Lung (tissue), 17 donors: ENCODE measurements at places on chromosomes 4 and X. TPM values are rescaled to one million over a fixed set of nuclear protein-coding genes. Genes with fewer than 3 reads are reported as not detected.

- DNase-seq: no peak
Measured at GRCh38 chrX:130504019-130504418, 102.2 kb downstream of the RBMX2 start.

The VSIG4 gene
- total RNA-seq: 13.7 TPM

- peak; percentile 70 for DNase-seq
Measured at GRCh38 chrX:119672426-119672825, 20.5 kb downstream of the SEPTIN6 start.

DNA sequence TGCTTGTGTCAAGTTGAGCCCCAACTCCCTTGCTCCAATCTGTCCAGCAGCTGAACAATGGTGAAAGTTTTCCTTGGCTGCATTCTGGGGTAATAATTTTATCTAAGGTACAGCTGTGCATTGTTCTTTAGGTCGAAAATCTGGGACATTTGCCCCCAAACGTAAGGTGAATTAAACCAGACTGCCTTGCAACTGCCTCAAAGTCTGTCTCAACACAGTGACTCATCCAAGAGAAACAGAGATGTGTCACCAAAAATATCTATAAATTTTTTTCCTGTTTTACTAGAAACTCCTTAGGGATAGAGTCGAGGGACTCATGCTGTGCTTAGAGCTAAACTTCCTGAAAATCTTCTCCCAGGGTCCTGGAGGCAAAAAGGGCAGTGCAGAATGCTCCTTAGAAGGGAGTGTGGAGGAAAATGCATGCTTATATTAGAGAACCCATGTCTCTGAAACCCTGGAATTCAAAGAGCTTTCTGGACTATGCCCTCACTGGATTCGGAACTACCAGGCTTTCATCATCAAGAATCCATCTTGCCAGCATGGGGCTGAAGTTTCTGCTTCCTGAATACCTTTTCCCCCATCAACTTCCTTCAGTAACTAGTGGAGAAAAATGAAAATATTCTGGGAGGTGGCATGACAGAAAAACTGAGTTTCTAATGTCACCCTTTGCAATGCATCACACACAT is 115.7 kb downstream of the PALLD start:
- no peak for DNase-seq

The KLHL13 gene
- 7.9 TPM for total RNA-seq

DNA sequence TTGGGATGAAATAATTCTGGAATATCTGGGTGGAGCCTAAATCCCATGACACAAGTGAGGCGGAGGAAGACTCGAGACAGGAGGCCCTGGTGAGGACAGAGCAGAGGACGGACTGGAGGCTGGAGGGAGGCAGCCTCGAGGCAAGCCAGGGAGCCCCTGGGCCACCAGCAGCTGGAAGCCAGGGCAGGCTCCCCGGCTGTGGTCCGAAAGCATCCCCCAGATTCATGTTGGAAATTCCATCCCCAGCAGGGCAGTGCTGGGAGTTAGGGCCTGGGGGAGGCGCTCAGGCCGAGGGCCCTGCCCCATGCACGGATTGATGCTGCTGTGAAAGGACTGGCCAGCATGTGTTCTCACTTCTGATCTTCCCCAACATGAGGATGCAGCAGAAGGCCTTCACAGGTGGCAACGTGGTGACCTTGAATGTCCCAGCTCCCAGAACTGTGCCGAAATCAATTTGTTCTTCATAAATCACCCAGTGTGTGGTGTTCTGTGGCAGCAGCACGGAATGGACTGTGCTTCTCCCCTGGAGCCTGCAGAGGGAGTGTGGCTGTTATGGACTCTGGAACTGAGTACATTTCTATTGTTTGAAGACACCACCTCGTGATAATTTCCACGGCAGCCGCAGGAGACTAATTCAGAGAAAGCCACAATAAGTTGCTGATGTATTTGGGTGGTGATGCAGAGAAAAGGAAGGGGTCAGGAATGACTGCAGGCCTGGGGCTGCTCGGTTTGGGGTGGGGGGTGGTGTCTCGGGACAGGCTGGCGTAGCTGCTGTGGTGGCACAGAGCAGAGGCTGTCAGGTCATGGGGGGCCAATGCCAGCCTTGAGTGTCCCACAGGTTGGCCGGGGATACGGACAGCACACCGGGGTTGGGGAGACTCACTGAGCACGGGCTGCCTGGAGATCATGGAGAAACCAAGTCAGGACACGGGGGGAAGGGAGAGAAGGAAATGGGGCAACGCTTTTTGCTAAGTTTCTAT is 56.9 kb downstream of the PCGF3 start:
- no peak for DNase-seq

- DNase-seq: no peak
Measured at GRCh38 chr4:81330018-81330417, 115.0 kb upstream of the PRKG2 start.

DNA sequence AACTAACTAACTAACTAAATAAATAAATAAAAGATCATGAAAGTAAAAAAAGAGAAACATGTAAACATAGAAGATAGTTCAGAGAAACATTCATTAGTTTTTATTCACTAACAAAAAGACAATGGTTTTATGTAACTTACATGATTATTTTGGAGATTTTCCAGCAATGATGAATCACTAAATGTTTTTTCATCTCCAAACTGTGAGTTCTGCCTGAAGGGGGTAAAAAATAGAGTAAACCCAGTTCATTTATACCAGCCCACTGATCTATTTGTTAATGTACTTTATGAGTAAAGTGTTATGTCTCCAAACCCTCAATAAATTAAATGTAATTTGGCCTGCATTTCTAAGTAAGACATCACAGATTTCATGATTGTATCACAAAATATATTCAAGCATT is 101.1 kb downstream of the ATP8A1 start:
- DNase-seq: no peak

- DNase-seq: no peak
Measured at GRCh38 chrX:28205126-28205525, 223.9 kb upstream of the DCAF8L1 start.

The LRP2BP gene
- total RNA-seq: 2.9 TPM

DNA sequence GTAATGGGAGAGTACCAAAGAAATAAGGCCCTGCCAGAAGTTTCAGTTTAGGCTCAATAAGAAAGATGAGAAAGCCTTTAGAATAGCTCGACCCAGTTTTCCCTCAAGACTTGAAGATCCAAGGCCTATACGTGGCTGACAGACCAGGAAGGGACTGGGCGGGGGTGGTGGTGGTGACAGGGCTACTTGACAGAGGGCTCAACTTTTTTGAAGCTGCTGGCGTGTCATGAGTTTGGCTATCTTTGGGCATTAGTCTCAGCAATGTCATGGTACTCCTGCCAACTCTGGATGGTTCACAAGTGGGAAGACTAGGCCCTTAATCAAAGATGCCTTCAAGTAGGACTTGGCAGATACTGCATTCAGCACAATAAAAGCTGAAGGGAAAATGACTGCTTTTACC is 100.1 kb upstream of the SCML1 start:
- no peak for DNase-seq

GRCh38 chr4:146235654-146236177 is 21.4 kb downstream of the REELD1 start:
- DNase-seq: no peak

DNA sequence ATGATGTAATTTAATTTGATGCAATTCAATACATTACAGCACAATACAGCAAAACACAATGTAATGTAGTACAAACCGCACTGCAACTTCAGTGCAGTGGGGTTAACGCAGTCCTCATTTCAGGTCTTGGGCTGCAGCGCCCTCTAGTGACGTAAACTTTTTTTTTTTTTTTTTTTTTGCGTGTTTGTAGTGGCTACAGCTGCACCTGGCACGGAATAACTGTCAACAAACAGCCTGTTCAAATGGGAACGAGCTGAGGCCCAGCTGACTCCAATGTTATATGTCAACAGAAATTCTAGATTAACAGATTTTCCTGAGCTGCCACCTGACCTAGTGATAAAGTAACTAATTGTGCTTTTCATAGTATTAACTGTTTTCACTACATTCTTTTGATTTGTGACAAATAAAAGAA is 33.5 kb upstream of the RASSF6 start:
- peak; percentile 65 for DNase-seq

The TIGD4 gene
- total RNA-seq: 1.2 TPM
